Naive thymus-derived CD4-positive, alpha-beta T cell (primary cell): ENCODE measurements at places on chromosomes 1 and 21. TPM values are rescaled to one million over a fixed set of nuclear protein-coding genes. Genes with fewer than 3 reads are reported as not detected.

- H3K4me1 ChIP-seq: no peaks in the 10 kb centered on the region
- H3K4me3 ChIP-seq: no peak overlapping the region
- H3K36me3 ChIP-seq: no peaks in the 10 kb centered on the region
- DNase-seq: no peak
- H3K27me3 ChIP-seq: no peaks in the 10 kb centered on the region
Measured at GRCh38 chr1:211910913-211911485, 80.4 kb upstream of the LPGAT1 start.

DNALI1 gene
- polyA plus RNA-seq: not detected

ELOVL1 gene
- 46.8 TPM for polyA plus RNA-seq

GRCh38 chr21:9750341-9751086, 770.9 kb upstream of the TPTE start:
- H3K27me3 ChIP-seq: no peaks in the 10 kb centered on the region
- no peak overlapping the region for H3K4me3 ChIP-seq
- H3K27ac ChIP-seq: no peak overlapping the region
- no peak for DNase-seq

- H3K4me3 ChIP-seq: no peak overlapping the region
- no peaks in the 10 kb centered on the region for H3K27me3 ChIP-seq
- no peaks in the 10 kb centered on the region for H3K4me1 ChIP-seq
- DNase-seq: no peak
- no peaks in the 10 kb centered on the region for H3K36me3 ChIP-seq
- H3K27ac ChIP-seq: no peak overlapping the region
Measured at GRCh38 chr1:50488356-50488755, 65.1 kb upstream of the DMRTA2 start.
